Hematopoietic multipotent progenitor cell treated with erythropoietin and hydrocortisone succinate and interleukin-3 and kit ligand, for 15 days (in vitro differentiated cells): ENCODE measurements at places on chromosomes 6 and 20.
A peak's percentile ranks its signal among the peaks of the same experiment; 100 is the strongest.

DNA sequence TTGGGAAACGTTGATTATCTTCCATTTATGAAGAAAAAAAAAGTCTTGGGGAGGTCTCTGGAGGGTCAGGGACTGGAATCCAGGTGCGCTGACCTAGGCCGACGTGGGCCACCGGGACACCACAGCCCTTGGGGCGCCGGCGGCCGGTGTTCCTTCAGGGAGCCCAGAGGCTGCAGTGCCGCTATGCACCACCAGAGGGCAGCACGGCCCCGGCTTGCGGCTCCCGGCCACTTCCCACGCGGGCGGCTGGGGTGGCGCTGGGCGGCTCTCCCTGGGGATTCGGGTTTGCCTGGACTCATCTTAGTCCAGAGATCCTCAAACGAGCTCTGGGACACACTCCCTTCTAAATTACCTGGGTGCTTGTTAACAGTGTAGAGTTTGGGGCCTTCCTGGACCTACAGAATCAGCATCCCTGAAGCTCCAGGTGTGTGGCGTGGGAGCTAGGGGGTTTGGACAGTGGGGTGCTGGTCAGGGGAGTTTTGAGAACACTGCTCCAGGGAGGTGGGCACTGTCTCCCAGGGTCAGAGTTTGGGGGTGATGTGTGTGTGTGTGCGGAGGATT lies 23.0 kb upstream of the GTSF1L start:
- DNase-seq: peak; percentile 69

DNA sequence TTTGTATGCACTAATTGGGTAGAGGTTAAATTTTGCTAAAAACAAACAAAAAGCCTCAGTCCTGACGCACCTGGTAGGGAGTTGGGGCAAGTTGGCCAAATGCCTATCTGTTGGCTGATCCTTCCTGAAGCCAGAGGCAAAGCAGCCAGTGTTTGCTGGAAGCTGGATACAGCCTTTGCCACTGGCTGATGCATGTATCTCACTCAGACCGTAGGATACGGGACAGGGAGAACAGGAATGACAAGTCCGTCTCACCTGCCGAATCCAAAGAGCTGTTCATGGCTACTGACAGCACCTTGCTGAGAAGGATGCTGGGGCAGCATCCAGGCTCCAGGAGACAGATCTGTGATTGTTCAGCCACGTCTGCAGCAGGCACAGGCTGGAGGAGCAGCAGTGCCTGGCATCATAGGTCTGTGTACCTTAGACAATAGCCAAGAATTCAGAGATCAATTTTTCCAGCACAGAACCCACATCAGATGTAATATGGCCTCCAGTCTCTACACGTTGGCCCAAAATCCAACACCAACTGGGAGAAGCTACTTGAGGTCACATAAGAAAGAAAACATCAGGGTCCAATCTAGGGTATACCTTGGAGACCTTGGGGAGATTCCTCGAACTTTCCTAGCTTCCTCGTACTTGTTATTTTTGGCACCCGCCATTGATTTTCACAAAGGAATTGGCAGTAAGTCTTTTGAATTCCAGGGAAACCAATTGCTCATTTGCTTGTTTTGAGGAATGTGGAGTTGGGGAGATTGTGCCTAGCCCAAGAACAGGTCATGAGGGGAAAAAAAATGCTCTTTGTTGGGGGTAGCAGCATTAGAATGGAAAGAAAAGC lies 108.5 kb upstream of the ARMC2 start:
- no peak for DNase-seq

DNA sequence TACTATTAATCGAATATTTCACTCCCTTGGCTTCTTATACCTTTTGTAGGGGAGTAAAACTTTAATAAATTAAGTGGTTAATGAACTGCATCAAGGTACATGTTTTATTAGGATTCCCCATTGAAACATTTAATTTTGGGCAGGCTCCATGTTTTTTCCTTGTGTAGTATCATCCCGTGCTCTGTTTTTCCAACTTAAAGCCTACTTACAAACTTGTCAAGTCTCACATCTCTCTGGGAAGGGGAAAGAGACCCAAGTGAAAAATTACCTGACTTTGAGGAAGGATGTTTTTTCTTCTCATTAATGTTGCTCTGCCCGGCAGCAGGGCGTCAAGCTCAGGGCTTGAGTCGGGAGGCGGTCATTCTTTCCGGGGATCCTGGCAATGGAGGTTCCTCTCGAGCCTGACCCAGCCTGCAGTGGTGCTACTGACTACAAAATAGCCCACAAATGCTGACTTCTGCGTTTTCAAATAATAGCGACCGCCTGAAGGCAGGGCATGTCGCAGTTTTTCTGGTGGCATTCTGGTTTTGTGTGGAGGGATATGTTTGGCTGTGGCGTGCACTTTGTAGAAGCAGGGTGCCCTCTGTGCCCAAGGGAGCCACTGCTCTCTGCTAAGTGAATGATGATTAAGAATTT lies 2.4 kb downstream of the DSP start:
- no peak for DNase-seq

GRCh38 chr6:108788416-108788815 lies 59.8 kb upstream of the ARMC2 start:
- DNase-seq: no peak

DNA sequence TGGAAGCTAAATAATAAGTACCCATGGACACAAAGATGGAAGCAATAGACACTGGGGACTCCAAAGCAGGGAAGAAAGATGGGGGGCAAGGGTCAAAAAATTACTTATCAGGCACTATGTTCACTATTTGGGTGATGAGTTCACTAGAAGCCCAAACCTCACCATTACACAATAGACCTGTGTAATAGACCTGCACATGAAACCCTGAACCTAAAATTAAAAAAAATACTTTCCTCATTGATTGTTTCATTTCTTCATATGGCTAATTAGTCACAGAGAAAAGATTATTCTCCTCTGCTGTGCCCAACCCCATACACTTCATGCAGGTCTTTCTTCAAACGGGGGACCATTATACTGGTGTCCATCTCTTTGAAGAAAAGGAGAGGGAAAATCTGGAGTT lies 213.0 kb upstream of the DTNBP1 start:
- DNase-seq: no peak

- DNase-seq: no peak
Observed at GRCh38 chr6:169048865-169049205, 204.8 kb downstream of the THBS2 start.

GRCh38 chr6:21596949-21597682 lies 3.6 kb downstream of the SOX4 start:
- DNase-seq: peak; percentile 6
